D721Med (cell line): ENCODE measurements at places on chromosomes 16 and 17.

DNA sequence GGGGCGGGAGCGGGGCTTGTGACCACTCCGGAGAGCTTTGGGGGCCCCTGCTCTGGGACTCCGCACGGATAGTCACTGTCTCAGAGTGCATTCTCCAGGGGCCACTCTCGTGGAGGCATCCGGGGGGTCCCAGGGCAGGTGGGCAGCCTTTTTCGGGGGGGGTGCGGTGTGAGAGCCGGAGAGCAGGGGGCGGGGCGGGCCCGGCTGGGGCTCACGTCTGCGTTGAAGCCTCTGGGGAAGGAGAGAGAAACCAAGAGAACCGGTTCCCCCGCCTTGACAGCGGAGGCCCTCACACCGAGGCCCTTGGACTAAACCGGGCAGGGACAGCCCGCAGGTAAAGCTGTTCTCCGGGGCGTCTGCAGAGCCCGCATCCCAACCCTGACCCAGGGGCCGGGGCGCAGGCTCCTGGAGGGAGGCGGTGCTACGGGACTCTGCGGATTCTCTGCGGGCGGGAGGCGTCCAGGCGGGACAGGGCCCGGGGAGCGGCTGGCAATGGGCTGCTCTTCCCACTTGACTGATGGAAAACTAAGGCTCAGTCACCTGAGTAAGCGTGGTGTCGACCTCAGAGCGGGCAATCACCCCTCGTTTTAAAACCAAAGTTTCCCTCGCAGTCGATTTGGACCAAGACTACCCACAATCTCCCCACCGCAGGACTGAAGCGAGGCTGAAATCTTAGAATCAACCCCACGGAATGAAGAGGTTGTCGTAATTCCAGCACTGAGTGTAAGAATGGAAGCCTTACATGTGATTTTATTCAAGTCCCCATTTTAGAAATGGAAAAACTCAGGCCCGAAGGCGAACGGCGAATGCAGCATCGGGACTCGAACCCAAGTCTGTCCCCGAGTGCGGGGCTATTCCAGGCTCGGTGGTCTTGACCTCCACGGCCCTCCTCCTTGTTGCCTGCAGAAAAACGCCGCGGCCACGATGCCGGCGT is 49.6 kb upstream of the AMZ2 start:
- no peak for DNase-seq

- DNase-seq = no peak
Observed at GRCh38 chr17:74110467-74110866, 93.0 kb upstream of the RPL38 start.

DNA sequence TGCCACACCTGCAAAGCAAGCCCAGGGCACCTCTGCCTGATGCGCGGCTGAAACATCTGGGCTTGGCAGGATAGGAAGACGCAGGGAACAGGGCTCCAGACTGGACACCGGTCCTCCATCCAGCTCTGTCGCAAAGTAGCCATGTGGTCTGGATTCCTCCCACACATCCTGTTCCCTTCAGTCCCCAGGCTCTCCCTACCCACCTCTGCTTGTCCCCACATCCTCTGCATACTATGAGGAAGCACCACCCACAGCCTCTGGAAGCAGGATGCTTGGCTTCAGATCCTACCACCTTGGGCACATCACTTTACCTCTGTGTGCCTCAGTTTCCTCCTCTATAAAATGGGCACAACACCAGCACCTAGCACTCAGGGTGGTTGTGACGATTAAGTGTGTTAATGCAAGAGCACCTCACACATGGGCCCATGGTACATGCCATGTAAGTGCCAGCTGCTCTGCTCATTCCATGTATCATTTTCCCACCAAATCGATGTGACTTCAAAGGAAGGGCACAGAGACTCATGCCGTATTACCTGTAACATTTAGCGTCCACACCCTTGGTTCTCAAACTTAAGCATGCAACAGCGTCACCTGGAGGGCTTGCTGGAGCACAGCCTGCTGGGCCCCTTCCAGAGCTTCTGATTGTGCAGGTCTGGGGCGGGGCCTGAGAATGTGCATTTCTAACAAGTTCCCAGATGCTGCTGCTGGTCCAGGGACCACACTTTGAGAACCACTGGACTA is 138.6 kb upstream of the SDK2 start:
- DNase-seq = no peak

DNA sequence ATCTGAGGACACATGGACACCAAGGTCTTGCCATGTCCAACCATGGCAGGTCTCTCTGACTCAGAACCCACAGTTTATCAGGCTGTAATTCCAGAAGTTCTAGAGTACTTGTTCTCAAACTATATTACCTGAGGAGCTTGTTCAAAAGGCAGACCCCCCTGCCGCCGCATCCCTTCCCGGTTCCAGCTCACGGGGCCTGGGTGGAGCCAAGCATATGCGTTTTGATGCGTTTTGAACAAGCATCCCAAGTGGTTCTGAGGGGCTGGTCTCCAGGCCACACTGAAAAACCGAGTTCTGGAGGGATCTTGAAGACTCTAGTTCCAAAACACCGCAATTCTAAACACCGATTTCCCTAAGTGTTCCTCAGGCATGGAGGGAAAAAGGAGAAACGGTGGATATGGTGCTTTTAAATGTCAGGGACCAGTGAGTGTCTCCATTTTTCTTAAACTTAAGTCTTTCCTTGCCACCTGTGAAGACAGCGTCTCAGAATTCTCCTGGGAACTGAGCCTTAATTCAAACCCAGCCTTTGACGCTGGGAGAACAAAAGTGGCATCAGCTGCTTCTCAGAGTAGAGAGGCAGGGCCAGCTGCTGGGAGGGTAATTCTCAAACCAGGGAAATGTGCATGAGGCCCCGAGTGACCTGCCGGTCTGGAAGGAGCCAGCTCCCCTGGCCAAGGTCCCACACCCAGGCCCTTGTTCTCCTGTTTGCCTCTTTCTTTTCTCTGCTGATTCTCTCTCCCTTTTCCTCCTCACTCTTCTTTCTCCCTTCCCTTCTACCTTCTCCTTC is 84.4 kb upstream of the PLCG2 start:
- DNase-seq = no peak

- DNase-seq = no peak
Observed at GRCh38 chr17:34579017-34579946, at the start of gene TMEM132E. TSS of gene TMEM132E (plus strand) at chr17:34579582. CDS start at chr17:34581077, 1,495 bp downstream.

DNA sequence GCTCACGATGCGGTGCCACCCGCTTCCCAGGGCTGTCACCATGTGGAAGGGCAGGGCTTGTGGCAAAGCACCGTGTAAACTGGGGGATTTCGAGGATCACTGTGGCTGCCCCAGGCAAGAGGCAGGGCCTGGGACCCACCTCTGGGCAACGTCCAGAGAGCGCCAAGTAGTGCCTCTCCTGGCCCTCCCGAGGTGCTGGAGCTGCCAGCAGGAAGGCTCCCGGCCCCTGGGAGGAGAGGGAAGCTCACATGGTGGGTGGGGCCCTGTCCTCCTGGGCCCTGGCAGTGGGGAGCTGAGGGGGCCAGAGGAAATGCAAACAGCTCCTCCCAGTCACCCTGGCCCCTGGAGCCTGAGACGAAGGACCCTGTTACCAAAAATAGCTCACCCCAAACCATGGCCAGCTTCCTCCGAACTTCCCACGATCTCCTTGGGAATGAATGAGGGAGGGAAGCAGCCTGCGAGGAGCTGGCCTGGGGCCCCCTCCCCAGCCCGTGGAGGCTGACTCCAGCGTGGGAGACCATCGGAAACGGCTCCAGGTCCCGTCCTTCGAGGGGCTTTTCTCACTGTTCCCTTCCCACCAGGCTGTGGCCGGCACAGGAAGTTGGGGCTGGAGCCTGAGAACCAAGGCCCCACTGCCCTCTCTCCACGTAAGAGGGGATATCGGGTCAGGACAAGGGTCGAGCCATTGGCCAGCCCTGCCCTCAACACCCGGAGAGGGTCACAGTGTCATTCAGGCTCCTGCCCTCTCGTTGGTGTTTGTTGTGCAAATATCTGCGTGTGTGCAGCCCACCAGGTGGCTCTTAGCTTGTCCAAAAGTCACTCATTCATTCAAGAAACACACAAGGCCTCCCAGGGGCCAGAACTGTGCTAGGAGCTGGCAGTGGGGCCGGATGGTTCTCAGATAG is 17.7 kb downstream of the VASN start:
- no peak for DNase-seq

DNA sequence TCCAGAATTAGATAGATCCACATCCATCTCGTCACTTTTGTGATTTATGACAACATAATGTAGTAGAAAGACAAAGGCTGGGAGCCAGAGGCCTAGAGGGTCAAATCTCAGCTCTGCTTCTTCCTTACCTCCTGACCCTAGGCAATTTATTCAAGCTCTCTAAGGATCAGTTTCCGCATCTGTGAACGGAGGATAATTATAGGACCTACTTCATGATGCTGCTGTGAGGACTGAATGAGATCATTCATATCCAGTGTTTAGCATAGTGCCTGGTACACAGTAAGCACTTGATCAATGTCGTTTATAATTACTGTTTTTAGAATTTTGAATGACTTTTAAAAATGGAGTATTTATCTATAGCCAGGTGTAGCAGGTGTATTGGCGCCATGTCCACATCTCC is 128.4 kb downstream of the SHISA9 start:
- DNase-seq = no peak

DNA sequence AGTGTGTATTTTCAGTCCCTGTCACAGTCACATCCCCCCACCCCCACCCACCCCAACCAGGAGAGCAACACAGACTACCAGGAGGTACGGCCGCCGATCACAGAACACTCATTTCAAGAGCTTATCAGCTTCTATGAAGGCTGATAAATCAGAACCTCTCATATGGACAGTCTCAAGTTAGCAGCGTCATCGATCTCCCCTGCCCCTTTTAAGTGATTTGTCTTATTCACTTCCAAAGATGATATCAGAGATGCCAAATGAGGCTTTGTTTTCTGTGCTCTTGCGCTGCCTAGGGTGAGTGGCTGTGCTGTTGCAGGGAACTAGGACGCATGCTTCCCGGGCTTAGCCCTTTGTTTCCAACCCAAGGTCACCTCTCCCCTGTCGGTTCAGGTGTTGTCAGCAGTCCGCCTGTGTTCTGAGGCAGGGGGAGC is 26.8 kb upstream of the PMFBP1 start:
- DNase-seq = no peak

- DNase-seq = no peak
Observed at GRCh38 chr17:38704606-38705522, at the start of gene MLLT6. TSS of gene MLLT6 (plus strand) at chr17:38705273. CDS start at chr17:38705633, 360 bp downstream.

DNA sequence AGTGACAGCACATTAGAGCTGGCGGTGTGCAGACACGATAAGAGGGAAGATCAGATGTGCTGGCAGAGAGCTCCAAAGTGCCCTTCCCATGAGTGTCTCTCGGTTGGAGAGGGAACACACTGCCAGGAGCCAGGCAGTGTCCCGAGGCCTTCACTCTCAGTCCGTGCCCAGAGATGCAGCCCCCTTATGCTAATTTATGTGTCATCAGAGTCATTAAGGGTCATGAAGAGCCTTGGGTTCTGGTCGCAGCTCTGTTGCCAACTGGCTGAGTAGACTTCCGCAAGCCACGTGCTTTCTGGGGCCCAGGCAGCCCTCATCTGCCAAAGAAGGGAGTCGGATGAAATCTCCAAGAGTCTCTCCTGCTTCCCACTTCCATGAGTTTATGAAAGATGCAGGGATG is 232.5 kb downstream of the MSI2 start:
- no peak for DNase-seq

DNA sequence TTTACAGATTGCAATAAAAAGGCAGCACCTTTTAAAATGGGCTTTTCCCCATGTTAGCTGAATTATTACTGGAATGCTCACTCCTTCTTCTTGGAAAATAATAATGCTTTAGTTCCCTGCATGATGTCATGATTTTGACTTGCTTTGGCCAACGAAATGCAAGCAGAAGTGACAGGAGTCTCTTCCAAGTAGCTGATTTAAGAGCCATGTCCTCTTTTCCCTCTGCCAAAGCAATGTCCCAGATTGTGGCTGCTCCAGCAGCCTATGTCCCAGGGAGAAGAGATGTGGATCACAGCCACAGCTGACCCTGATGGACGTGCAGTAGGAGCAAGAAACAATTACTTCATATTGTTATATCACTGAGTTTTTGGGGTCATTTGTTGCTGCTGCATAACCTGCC is 246.6 kb downstream of the HAPSTR1 start:
- no peak for DNase-seq

DNA sequence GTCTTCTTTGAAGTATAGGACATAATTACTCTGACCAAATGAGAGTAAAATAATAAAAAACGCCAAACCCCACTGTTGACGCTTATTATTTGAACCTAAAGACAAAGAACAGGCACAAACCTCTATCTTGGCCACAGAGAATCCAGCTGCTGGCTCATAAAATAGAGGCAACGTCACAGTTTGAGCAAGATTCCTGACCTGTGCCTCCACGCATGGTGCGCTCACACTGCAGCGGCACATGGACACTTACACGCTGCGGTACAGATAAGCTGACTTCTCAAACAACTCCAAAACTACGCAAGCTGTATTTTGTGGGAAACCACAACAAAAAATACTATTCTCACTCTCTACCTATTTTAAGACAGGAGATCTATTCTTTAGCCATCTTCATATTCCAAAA is 38.8 kb upstream of the TRAP1 start:
- no peak for DNase-seq

DNA sequence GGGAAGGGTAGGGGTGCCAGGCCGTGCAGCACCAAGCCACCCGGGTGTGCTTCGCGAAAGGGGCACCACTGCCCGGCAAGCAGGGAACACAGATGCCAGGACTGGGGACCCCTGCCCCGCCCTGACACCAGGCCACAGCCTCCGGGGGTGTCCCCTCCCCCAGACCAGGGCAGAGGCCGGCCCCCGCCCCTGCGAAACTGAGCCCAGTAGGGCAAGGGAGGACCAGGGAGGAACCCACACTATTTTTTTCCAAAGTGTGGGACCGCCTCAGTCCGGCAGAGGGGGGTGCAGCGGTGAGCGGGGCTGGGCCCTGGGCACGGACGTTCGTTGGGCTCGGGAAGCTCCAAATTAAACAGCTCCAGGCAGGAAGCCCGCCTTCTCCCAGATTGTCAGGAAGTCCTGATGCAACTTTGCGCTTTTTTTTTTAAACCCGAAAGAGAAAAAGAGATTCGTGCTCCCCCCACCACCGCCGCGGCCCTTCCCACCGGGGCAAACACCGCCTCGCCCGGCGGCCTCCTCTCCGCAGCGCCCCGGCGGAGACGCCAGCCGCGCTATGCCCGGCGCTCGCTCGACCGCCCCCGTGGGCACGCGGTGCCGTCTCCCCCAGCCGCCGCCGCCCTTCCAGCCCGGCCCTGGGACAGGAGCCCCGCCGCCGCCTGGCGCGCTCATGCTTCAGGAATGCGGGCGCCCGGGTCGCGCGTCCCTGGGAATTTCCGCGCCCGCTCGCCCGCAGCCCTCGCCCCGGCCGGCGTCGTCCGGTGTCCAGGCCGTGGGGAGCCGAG is 755 bp downstream of the PIEZO1 start:
- no peak for DNase-seq

- no peak for DNase-seq
Observed at GRCh38 chr17:20302246-20302917, 165.0 kb downstream of the LGALS9B start.
